Stimulated activated CD8-positive, alpha-beta memory T cell treated with anti-CD3 and anti-CD28 coated beads, Interleukin-15, amount 100 ng/mL, for 48 hours (primary cell): ENCODE measurements at places on chromosomes 2 and 18.

- no peak for DNase-seq
Measured at GRCh38 chr2:6863792-6864191, 1.9 kb downstream of the CMPK2 start.

GRCh38 chr2:239106314-239106908 lies 258.5 kb downstream of the TWIST2 start:
- no peak for DNase-seq

DNA sequence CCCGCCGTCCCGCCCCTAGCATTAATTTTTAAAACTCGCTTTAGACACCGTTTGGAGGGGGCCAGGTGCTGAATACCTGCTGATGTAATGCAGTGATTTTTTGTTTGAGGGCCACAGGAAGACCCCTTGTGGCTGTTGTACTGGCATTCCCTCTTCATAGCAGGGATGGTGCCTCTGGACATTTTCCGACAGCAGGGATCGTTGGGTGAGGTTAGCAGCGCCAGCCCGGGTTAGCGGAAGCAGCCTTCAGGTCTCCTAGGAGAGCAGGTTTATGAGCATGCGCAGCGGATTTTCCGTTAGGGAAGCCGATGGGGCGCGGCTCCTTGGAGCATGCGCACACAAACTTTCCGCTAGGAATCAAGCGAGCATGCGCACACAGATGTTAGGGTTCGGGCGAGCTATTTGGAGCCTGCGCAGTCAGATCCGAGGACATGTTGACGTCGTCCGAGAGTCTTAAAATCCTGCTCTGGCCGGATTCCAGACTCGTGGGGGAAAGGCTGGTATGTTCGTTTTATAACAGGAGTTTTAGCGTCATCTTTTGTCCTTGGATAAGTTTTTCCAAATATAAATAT lies 17.2 kb upstream of the C2orf74 start:
- DNase-seq: peak; percentile 88

- DNase-seq: no peak
Measured at GRCh38 chr2:213078686-213079085, 72.7 kb downstream of the IKZF2 start.

DNA sequence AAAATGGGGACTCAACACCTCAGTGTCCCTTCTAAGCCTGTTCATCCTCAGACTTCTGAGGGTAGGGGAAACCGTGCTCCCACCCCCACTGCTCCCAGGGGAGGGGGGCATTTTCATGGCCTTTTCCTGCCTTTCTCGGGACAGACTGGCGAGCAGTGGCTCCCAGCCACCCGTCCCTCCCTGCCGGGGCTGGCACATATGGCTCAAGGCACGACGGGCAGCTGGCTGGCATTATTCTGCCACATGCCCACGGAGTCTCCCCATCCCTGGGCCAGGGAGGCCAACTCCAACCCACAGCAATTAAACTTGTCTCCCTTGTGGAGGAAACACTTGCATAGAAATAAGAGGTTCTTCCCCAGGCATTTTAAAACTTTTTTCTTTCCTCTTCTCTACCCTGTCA lies 148.5 kb upstream of the CBLN2 start:
- no peak for DNase-seq

DNA sequence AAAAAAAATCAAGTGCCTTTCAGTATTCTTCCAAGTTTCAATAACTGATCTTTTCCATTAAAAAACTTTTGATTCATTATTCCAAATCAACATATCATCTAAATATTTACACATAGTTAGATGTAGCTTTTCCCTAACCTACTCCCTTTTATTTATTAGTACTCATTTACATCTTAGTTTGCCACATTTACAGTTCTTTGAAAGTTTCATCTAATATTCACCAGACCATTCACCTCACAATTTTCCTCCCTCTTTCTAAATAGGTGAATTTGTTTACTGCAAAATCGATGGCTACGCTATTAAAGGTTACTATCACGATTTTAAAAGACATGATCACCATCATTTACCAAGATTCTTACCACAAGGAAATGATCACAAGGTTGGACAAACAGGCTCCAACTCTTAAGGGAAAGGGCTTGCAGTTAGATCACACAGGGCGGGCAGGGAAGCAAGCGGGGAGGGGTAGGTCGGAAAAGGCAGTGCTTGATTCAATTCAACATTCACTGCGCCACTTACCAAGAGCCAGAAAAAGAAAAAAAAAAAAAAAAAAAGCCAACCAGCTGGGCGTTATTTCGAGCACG lies 654 bp upstream of the MARCHF7 start:
- DNase-seq: no peak

- no peak for DNase-seq
Measured at GRCh38 chr2:99697811-99698568, 208.2 kb upstream of the REV1 start.

DNA sequence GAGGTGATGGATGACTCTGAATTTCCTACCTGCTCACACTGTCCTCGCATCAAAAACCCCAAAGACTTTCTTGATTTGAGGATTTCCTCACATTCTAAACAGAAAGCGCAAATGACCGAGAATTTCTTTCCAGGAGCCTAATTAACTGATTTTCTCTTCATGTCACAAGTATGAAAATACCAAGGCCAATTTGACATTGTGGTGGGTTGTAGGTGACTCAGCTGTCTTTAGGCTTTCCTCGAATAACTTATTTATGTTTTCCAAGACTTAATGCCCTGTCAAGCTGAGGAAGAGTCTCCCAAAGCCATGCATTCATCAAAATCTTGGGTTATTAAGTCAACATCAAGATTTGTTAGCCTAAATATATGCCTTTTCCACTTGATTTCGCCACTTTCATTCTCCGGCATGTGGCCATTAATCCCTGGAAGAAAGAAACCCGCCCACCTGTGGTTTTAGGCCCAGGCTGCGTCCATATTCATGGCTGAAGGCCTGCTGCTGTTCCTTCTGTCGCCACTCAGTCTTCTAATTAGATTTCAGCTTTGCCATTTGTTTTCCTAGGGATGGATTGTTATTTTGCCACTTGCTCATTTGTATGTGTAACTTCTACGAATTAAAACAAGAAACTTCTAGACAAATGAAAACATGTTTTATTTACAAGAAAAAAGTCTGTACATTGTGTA lies 84.9 kb downstream of the ST6GAL2 start:
- no peak for DNase-seq

- DNase-seq: no peak
Measured at GRCh38 chr2:55923091-55923981, at the start of gene EFEMP1. EFEMP1 (minus strand) TSS chr2:55923782; CDS start chr2:55922440, 1,342 bp downstream.

- no peak for DNase-seq
Measured at GRCh38 chr18:59861963-59862819, 37.6 kb upstream of the PMAIP1 start.

GRCh38 chr2:233448220-233448559 lies 93.9 kb downstream of the DGKD start:
- DNase-seq: no peak

GRCh38 chr2:54428108-54428831 lies 27.9 kb upstream of the SPTBN1 start:
- no peak for DNase-seq

DNA sequence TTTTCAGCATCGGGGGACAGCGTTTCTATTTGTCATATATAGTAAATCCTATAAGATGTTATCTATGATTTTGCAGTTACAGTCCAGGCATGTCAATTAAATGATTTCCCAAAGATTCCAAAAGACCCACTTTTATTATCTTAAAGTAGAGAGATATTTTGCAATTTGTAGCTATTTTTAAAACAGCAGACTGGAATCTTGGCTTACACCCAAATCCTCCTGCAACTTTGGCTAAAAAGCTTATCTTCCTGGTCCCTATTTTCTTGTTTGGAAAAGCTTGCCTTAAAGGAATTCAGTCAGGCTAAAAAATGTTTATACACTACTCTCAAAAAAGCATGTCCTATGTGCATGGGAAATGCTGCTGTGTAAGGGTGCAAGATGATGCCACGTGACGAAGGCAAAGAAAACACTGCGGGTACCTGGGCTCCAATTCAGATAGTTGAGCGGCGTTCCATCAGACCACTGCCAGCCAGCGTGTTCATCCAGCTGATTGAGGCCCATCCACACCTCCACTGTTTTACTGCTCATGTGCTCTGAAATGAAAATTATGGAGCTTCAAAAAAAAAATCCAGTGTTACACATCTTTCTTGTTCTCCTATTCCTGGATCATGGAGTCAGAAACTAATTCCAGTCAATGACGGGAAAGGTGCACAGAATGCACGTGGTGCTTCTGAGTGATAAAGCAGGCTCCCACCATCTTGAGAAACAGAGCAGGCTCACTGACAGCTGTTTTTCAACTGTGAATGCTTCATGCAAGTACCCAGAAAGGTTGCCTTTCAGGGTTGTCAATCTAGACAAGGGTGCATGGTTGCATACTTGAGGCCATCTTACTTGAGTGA lies 33.8 kb downstream of the PLA2R1 start:
- no peak for DNase-seq

DNA sequence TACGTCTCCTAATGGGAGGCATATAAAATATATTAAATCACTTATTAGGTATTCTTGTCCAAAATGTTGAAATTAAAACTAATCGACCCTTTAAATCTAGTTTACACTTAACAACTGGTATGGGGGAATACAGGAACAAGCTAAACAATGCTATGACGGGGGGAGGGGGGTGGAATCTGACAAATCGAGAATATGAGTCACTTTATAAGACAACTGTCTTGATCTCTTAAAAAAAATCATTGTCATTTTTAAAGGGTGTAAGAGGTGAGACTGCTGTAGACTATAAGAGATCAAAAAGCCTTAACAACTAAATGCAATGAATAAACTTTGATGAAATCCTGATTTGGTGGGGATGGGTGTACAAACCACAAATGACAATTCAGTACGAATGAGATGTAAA lies 6.0 kb downstream of the MAP3K2 start:
- DNase-seq: no peak

- no peak for DNase-seq
Measured at GRCh38 chr18:477565-477964, 22.9 kb downstream of the COLEC12 start.

- no peak for DNase-seq
Measured at GRCh38 chr18:55912919-55913318, 324.9 kb upstream of the TCF4 start.

- DNase-seq: no peak
Measured at GRCh38 chr2:9873337-9873736, 30.1 kb downstream of the TAF1B start.

GRCh38 chr2:157887946-157888345 lies 11.8 kb upstream of the ACVR1 start:
- no peak for DNase-seq

- DNase-seq: no peak
Measured at GRCh38 chr2:70412294-70413070, 110.6 kb upstream of the FAM136A start.

DNA sequence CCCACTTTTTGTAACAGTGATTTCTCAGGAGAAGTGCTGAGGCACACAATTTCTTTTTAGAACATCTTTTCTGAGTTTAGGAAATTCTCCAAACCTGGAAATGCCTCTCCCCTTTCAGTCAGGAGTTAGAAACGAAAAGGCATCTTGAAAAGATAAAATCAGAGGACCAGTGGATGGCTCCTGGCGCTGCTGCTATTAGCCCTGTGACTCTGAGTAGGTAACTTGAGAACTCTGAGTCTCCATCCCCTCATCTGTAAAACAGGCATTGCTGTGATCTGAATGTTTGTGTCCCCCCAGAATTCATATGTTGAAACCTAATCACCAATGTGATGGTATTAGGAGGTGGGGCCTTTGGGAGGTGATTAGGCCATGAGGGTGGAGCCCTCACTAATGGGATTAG lies 50.2 kb downstream of the EHD3 start:
- DNase-seq: no peak

GRCh38 chr18:79610461-79611039 lies 69.1 kb upstream of the CTDP1 start:
- no peak for DNase-seq

- DNase-seq: no peak
Measured at GRCh38 chr2:219230059-219230540, 494 bp downstream of the ANKZF1 start.

GRCh38 chr18:35074581-35074980 lies 33.4 kb downstream of the MAPRE2 start:
- DNase-seq: no peak

DNA sequence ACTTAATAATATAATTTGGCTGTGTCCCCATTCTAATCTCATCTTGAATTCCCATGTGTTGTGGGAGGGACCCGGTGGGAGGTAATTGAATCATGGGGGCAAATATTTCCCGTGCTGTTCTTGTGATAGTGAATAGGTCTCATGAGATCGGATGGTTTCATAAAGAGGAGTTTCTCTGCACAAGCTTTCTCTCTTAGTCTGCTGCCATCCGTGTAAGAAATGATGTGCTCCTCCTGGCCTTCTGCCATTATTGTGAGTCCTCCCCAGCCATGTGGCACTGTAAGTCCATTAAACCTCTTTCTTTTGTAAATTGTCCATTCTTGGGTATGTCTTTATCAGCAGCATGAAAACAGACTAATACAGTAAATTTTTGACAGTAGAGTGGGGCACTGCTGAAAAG lies 102.5 kb upstream of the LTBP1 start:
- no peak for DNase-seq

DNA sequence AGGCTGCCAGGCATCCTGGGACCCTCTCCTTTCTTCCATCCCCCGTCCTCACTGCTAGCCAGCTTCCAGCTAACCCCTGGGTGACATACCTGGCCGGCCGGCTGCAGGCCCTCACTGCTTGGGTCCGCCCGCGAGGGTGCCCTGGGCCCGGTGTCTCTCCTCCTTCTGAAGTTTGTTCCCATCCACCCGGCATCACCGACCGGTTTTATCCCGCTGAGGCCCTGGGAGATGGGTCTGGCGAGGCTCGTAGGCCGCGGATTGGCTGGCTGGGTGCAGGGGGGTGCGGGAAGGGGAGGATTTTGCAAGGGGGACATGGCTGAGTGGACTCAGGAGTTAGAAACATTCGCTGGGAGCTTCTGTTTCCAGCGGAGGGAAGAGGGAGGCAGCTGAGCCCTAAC lies at the start of gene PAX8:
Gene PAX8, minus strand, starts transcription at position 180 of the 398 bp plus-strand sequence. CDS start 527 bp downstream, outside the sequence.
- no peak for DNase-seq

DNA sequence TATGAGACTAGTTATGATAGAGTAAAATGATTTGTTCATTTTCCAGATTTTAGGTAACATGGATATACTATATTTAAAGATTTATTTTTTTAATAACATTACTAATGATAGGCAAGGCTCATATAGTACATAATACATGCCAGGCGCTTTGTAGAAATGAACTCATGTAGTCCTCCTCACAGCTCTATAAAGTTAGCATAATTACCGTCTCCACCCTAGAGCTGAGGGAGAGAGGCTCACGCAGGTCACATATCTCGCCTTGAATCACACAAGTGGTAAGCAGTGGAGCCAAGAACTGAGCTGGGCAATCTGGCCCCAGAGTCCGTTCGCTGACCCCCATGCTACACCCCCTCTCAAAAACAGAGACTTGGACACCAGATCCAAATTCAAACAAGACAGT lies 222.5 kb downstream of the FAM210A start:
- no peak for DNase-seq

GRCh38 chr2:101500180-101500579 lies 25.3 kb upstream of the RFX8 start:
- DNase-seq: no peak

- DNase-seq: no peak
Measured at GRCh38 chr2:23602116-23602515, 217.1 kb downstream of the KLHL29 start.

DNA sequence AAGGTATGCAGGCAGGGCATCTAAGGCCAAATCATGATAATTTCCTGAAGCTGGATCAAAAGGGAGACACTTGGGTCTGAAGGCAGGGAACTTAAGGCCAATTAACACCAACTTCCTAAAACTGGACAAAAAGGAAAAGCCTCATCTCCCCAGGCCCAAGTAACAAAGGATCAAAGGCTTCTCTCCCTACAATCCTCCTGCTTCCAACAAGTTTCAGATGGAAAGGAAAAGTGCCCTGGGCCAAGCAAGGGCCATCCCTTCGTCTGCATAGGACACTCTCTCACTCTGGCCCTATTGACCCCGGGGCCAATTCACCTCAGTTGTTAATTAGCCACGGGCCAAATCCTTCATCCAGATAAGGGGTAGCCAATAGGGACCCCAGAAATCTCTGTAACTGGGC lies 1335.8 kb upstream of the CDH2 start:
- DNase-seq: no peak
